ENCODE measurements at places on chromosomes 13 and 19. TPM values are rescaled to one million over a fixed set of nuclear protein-coding genes. Genes with fewer than 3 reads are reported as not detected.

SIGLEC11 gene
- 0.77 TPM for polyA plus RNA-seq

KIR3DL2 gene
- not detected for polyA plus RNA-seq

LILRA2 gene
- polyA plus RNA-seq = 0.81 TPM

MATK gene
- polyA plus RNA-seq = 1.4 TPM

DNA sequence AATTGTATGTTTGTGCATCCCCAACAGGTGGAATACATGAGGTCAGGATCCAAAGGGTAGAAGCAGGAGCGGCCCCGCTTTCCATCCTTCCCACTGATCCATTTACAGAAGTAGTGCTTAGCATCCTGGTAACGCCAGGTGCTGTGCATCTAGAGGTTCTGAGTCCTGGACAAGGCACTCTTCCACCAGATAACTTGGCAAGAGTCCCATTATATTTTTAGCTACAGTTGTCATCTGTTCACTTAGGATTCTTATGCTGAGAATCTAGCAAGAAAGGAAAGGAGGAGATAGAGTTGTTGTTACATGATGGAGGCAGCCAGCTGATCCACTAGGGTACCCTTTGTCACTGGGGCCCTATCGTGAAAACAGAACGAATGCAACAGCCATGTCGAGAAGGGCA lies 389.5 kb upstream of the ZNF507 start:
- no peak for DNase-seq

DNA sequence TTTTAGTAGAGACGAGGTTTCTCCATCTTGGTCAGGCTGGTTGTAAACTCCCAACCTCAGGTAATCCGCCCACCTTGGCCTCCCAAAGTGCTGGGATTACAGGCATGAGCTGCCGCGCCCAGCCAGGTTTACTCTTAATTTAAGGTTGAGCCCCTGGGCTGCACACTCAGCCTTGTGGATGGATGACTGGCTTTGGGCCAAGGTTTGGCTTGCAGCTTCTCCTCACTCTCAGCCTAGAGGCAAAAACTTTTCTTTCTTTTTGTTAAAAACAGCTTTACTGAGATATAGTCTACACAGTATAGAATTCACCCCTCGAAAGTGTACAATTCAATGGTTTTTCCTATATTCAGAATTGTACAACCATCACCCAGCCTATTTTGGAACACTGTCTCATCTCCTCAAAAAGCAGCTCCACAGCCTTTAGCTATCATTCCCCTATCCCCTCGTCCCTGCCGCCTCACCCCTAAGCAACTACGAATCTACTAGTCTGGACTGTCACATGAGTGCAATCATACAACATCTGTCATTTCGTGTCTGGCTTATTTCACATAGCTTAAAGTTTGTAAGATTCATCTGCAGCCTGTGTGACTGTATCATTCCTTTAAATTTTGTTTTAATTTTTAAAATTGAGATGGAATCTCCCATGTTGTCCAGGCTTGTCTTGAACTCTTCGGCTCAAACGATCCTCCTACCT lies 14.5 kb upstream of the TSPAN16 start:
- DNase-seq = no peak

- no peak for DNase-seq
Measured at GRCh38 chr13:54356849-54357248, 1328.2 kb downstream of the OLFM4 start.

GRCh38 chr13:31774186-31774750 lies 34.9 kb downstream of the RXFP2 start:
- no peak for DNase-seq

- DNase-seq = no peak
Measured at GRCh38 chr19:42421591-42422031, 5.6 kb downstream of the LIPE start.

DNA sequence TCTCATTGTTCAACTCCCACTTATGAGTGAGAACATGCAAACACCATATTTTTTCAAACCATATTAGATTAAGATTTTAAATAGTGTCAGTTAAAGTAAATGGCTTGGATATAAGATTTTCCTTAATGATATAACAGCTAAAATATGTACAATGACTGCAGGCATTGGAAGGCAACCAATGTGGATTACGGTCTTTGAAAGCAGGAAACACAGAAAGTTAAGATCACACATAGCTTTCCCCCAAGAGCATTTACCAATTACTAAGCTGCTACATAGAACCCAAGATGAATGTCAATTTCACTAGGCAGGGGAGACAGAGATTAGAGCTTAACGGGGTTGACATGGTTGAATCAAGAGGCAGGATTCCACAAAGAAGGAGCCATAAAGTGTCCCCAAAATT lies 173.2 kb upstream of the TRPC4 start:
- peak; percentile 1 for DNase-seq

DNA sequence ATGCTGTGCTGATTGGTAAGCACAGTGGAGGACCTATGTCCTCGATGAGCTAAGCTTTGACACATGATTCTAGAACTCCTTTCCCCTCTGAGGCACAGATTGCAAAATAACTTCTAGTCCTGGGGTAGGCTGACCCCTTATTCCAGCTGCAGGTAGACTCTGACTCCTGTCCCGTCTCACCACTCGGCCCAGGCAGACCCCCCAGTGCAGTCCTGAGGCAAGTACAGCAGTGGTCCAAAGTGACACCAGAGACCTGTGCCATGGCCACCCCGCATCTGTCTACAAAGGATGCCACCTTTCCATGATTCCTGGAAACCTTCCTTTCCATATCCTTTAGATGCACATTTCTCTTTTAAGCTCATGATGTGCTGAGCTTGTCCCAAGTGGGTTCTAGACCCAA lies 482.5 kb downstream of the ZNF536 start:
- no peak for DNase-seq
